ENCODE measurements at places on chromosomes 1 and 21.

DNA sequence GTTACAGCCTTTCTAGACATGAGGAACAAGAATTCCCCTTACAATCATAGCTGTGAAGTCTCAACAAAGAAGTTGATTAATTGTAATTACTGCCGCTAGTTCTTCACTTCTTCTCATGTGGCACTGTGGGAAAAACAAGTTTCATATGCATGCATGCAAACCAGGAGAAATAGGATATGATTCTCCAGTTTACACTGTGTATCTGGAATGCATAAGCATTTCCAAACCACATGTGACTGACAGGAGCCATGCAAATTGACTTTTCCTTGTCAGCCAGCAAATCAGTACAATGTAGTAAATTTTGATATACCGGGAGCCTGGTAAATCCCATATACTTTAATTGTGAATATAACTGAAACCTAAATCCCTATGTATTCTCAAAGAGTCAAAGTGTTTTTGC is 279.3 kb downstream of the PAPPA2 start:
- no peak for DNase-seq

DNA sequence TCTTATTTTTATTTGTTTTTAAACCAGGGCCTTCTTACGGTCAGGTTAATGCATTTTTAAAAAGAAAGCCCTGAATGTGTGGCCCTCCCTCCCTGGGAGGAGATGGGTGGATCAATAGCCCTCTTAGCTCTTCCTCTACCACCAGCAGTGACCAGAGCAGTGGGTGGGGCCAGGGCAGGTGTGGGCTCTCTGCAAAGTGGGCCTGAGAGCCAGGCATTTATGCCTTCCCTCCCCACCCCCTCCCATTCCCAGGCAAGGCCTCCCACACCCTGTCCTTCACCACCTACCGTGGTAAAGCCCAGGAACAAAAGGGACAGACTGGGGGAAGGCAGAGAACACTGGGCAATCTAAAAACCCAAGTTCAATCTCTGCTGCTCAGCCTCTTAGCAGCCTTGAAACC is 63.9 kb downstream of the SSBP3 start:
- DNase-seq = no peak

DNA sequence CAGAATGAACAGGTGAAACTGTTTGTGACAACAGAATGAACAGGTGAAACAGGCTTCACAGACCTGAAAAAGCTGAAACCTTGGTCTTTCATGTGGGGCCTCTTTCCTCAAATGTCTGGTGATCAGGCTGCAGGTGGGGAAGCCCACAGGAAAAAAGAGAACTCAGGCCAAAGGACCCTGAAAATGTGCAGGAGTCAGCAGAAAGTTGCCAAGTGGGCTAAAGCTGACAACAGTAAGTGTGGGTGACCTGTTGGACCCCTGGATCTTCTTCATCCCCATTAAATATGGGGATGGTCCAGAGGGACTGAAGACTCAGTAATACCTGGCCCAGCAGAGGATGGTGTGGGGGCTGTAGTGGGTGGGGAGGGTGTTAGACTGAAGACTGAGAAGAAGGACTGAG is 9.1 kb upstream of the CHIT1 start:
- DNase-seq = no peak

DNA sequence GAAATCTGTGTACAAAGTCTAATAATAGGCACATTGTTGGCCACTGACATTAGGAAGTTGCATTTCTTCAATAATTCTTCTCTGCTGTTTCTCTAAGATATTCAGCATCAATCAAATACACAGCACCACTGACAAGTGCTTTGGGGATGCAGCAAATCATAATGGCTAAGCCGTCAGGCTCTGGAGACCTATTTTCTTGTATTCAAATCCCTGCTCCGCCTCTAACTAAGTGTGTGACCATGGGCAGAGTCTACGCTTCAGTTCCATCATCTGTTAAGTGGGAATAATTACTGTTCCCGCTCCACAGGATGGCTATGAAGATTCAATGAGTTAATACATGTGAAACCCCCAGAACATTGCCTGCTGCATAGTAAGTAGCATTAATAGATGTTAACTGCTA is 176.9 kb downstream of the ADGRL4 start:
- no peak for DNase-seq

DNA sequence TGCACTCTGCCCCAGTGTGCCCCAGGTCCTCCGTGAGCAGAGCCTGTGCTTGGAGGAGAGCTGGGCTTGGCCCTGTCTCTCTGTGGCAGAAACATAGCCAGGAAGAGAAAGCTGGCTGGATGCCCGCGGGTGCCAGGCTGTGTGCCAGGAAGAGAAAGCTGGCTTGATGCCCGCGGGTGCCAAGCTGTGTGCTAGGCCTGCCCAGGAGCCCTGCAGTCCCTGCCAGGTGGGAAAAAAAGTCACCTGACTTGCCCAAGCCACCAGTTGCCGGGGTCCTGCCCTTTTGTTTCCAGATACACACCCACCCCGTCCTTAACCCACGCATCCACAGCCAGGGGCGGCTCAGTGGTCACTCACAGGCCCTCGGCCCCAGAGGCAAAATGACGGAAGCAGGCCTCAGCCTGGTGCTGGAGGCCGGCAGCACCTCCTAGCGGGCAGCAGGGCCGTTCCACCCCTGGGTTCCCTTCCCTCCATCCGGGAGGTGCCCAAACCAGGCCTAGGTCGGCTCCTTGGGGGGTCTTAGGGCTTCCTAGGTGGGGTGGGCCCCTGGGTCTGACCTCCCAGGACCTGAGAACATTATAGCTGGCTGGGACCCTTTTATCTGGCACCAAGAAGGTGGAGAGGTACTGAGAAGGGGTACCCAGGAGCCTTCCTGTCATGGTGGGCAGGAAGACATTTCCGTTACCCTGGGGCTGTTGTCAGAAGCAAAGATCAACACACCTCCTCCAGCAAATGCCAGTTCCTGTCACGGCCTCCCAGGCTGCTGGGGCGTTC is 9.1 kb downstream of the ITGB2 start:
- no peak for DNase-seq

- DNase-seq = no peak
Observed at GRCh38 chr21:34180826-34181359, 107.5 kb downstream of the MRPS6 start.

GRCh38 chr1:235782601-235783000 is 84.1 kb downstream of the LYST start:
- DNase-seq = no peak

DNA sequence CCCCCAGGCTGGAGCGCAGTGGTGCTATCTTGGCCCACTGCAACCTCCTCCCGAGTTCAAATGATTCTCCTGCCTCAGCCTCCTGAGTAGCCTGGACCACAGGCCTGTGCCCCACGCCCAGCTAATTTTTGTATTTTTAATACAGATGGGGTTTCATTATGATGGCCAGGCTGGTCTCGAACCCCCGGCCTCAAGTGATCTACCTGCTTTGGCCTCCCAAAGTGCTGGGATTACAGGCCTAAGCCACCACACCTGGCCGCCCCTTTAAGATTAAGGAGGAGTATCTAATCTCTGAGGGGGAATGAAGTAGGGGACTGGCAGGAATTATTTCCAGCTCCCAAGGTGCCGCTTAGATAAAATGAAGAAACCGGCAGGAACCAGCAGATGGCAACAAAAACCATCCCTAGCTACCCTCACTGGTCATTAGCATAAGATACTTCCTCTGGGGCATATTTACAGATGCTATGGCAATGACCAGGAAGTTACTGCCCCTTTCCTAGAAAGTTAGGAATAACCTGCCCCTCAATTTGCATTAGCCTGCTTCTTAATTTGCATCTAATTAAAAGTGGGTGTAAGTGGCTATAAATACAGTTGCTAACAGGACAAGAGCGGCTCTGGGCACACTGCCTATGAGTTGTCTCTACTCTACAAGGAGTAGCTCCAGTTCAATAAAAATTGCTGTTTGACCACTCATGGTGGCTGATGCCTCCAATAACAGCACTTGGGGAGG is 7.1 kb upstream of the NSUN4 start:
- no peak for DNase-seq

GRCh38 chr1:63967901-63968300 is 194.1 kb downstream of the ROR1 start:
- DNase-seq = no peak

DNA sequence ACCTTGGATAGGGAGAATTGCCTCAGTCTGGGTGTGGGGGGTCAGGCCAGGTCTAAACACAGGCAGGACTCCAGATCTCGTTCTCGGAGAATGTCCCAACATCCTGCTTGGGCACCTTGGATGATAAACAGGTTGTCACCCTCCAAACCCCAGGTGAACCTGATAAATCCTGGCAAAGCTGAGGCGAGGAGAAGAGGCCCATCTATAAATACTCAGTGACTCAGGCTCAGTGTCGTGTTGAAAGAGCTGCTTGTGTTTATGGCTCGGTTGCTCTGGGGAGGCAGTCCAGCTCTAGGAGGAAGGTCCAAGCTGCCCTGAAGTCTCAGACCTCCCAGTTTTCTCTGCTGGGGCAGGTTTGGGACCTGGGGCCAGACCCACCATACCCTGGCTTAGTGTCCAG is 15.8 kb upstream of the TRIM63 start:
- DNase-seq = no peak

- DNase-seq = no peak
Observed at GRCh38 chr1:51567653-51568052, 48.6 kb upstream of the EPS15 start.

DNA sequence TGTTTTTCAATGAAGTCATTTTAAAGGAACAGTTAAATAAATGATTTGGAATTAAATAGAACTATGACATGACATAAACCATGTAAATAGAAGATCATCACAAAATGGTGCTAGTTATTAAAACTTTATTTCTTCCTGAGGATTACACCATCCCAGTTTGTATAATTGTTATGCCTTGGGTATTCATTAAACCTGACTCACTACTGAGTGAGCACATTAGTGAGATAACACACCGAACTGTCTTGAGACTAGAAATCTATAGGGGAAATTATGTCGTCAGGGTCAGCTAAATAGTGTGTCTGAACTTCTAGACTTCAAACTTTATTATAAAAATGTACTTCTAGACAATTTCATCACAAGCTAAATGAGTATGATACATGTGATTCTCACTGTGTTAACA is 189.4 kb downstream of the NCAM2 start:
- DNase-seq = no peak

GRCh38 chr1:209629621-209630382 is 22.4 kb downstream of the LAMB3 start:
- DNase-seq = no peak

DNA sequence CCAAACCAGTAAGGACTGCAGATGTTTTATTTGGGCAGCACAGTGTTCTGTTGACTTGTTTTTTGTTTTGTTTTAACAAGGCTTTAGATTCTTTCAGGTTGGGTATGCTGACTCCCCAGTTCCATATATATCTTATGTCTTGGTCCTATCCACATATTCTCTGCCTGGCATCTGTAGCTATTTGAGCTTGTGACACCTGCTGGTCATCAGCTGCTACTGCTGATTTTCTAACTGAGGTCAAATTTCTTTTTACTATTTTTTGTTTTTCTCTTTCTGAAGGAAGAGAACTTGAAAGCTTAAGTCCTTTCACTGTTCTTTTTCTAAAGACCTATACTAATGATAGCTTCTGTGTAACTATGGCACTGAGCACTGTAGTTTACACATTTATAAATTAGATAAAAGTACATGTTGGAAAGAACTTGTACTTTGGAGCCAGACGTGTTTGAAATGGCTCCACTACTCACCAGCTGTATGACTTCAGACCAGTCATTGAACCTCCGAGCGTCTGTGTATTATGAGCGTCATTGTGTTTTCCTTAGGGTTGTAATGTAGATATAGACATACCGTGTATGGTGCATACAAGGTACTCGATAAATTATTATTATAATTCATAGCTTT is 109.4 kb downstream of the NRDC start:
- no peak for DNase-seq

DNA sequence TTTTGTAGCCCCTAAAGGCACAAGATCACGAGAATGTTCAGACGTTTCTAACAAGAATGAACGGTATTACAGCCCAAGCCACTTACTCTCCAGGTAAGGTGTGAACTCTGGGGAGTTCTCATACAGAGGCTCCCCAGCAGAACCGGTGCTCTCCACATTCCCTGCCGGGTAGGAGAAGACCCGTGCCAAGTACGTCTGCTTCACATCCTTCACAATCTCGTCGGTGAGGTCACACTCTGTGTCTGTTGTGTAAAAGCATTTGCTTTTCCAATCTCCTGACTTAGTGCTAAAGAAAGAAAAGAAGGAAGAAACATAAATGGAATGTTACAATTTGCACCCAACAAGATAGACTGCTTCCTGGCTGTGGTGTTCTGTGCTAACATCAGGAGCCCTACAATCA is 5.7 kb downstream of the F3 start:
- no peak for DNase-seq

GRCh38 chr1:47993416-47993740 is 3.8 kb downstream of the TRABD2B start:
- DNase-seq = no peak

GRCh38 chr1:201599548-201599947 is 60.6 kb downstream of the NAV1 start:
- no peak for DNase-seq

DNA sequence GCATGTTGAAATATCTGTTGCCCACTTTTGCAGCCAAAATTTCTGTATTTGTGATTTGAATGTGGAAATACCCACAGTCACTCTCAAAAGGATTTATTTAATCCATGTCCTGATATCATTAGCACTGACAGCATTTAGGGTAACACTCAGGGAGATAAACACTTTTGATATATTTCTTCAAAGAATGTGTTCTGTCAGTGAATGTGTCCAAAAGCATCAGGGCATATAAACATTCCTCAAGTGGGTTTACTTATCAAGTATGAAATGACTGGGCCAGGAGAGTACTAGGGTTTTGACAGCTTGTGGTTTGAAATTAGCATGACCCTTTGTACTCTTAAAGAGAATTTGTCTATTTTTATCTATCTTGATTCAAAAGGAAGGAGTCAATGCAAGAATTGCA is 1302.1 kb upstream of the ADGRL2 start:
- no peak for DNase-seq

DNA sequence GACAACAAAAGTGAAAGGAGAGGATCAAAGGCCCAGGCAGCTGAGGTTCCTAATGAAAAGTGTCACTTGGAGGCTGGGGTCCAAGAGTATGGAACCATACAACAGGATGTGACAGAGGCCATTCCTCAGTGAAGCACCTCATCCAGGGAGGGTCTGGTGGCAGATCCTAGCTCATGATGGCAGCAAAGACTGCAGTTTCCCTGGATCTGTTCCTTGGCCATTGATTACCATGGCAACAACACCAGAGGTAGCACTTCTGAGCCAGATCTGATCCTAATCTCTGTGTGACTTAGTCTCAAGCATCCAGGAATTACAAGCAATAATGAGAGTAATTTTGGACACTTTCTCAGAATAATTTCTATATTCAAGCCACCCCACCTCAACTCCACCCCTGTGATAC is 12.9 kb downstream of the FAM177B start:
- no peak for DNase-seq

GRCh38 chr1:109815809-109816174 is 52.1 kb upstream of the EPS8L3 start:
- DNase-seq = no peak

- DNase-seq = no peak
Observed at GRCh38 chr1:23126200-23126599, 42.5 kb downstream of the LUZP1 start.

- DNase-seq = no peak
Observed at GRCh38 chr1:201004154-201004553, 19.4 kb downstream of the KIF21B start.

- no peak for DNase-seq
Observed at GRCh38 chr1:101410048-101410878, 173.4 kb downstream of the S1PR1 start.
